ENCODE measurements at places on chromosomes 1 and 21.

- DNase-seq, result no peak
These were observed at the start of gene NLRP3 for GRCh38 chr1:247415423-247416361. TSS of gene NLRP3 (plus strand) at chr1:247416173. CDS start at chr1:247418801, 2,628 bp downstream.

DNA sequence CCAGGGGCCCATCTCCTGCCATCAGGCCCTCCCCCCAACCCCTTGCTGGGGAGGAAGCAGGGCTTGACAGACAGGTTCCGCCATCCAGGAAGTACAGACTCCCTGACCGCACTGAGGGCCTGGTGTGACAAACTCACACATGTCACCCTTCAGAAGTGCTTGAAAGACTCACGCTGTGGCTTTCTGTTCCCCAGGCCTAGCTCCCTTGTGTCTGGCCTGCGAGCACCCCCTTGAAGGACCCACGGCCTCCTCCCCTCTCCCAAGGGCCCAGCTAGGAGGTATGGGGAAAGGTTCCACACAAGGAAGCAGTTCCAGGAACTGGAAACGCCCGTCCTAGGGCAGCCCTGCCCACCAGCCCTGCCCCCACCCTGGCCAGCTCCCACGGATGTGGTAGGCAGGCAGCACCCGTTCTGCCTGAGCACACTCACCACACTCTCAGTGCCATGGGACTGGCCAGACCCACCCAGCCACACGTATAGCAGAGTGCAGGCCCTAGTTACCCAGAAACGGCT, 26.7 kb downstream of the SLC2A1 start:
- peak; percentile 92 for DNase-seq

DNA sequence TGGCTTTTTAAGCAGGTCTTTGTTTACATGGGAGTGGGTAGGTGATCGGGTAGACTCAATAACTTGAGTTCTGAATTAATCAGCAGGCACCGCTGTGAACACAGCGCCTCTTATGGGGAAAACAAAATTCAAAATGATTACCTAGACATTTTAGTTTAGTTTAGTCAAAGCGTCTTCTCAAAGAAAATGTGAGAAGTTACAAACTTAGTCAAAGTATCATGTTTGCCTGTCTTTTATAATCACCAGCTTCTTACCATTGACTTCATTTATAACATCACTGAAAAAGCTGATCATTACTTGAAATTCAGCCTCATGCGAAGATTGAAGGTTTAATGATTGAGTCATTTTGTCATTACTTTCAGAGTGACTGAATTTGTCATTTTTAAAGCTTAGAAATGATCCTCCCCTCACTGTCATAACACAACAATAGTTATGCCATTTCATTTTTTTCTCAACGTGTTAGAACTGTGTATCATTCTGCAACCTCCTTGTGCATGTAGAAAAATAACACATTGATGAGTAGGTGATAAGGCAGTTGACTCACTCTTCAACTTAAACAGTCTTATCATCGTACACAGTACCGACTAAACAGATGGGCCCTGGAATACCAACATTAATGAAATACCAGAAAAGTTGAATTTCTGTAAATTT, 188.5 kb downstream of the NFIA start:
- no peak for DNase-seq

DNA sequence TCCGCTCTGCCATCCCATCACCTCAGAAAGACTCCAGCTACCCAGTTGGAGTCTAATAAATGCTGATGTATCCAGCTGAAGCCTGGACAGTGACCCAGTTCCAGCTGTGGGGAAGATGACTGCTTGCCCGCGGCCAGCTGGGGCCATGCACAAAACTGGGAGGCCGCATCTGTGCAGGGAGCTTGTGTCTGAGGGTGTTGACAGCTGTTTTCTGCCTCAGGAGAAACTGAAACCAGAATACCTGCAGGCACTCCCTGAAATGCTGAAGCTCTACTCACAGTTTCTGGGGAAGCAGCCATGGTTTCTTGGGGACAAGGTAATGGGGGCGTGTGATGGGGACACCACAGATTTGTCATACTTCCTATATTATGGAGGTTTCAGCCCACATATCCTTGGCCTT, 3.2 kb downstream of the GSTM2 start:
- no peak for DNase-seq

GRCh38 chr1:221965252-221965651, 223.4 kb upstream of the DUSP10 start:
- no peak for DNase-seq

DNA sequence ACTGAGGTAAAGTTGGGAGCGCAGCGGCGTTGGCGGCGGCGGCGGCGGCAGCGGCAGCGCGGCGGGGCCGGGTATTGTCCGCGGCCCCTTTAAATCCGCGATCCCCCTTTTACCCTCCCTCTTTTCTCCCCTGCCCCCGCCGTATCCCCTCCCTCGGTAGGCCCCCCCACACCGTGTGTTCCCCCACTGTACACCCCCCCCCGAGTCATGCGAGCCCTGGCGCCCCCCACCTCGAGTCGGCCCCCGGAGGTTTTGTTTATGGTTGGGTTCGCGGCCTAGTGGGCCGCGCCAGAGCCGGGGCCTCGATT, 169 bp downstream of the UBAP2L start:
- DNase-seq, result no peak

DNA sequence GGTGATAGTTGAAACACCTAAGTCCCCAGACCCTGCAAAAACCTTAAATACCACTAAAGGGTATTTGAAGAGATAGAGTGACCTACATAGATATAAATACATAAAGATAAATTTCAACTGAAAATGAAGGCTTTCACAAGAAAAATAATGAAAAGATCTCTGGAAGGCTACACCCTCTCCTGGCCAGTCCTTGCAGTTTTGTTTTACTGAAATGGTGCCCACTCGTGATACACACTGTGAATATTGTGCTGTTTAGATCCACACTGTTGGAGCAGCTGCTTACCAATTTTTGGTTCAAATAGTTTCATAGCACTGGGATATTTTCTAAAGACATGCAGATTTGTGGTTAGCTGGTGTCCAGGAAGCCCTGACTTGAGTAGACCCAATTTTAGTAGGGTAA, 31.5 kb upstream of the RNF187 start:
- no peak for DNase-seq

DNA sequence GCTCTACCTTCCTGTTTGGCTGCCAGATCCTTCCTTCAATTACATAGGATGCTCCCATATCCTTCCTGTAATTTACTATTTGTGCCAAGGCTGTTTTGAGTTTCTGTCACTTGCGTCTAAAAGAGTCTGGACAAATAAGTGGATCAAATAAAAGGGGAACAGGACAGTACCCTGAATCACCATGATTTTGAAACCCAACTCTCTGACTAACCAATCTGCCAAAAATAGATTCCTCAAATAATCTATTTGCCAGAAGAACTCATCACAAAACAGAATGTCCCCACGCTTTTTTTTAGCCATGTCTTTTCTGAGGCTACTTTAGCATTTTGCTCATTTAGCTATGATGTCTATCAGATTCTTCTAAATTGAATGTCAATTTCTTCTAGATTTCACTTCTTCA, 392.6 kb downstream of the NTNG1 start:
- no peak for DNase-seq

DNA sequence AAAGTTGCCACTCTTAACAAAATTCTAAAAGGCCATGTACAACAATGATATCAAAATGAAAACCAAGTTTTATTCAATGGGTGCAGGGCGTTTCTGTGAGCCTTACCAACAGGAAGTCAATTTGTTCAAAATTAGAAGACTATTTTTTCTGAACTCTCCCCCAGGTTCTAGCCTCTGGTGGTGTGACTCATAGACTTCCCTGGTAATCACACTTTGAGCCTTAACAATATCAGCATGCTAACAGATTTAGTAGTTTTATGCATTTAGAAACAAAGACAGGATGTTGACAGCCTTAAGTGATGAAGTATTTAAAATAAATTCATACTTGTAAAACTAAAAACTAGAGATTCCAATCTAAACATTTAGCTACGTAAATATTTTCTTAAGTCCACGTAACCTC, 88.4 kb downstream of the LRRC8C start:
- DNase-seq, result no peak

- DNase-seq, result no peak
These were observed at the start of gene PDE4B for GRCh38 chr1:65792669-65793358. TSS of gene PDE4B (plus strand) at chr1:65792895.

GRCh38 chr1:229432905-229433304, 989 bp downstream of the ACTA1 start:
- DNase-seq, result no peak

GRCh38 chr1:25664357-25665199, 48.0 kb downstream of the MAN1C1 start:
- no peak for DNase-seq

DNA sequence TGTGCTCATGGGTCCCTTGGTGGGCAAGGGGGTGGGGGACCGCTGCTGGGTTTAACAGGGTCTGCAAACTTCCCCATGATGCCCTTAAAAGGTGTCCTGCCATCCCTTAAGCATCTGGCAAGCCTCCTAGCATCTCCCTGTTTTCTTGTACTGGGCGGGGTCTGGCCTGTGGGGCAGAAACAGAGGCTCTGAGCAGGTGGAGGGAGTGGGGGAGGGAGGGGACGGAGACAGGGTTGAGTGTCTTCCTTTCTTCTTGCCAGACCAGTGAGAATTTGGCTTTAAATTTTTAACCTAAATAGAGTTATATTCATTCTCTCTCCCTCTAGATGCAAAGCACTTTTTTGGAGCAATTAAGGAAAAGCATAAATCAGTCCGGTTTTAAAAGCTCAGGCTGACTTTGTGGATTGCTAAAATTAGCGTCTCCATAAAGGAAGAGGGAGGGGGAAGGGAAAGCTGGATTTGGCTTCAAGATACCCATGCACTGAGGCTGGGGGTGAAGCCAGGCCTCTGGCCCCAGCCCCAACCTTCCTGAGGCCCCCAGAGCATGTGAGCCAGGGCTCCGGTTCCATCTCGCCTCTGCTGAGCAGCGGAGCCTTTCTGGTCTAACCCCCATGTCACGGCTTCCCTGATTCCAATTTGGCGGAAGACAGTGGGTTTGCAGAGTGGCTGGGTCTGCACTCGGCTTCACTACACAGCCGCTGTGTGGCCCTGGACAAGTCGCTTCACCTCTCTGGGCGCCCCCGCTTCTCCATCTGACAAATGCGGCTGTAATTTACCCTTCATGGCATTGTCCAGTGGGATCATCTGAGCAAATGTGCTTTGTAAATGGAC, 25.3 kb downstream of the IGSF21 start:
- DNase-seq, result no peak

DNA sequence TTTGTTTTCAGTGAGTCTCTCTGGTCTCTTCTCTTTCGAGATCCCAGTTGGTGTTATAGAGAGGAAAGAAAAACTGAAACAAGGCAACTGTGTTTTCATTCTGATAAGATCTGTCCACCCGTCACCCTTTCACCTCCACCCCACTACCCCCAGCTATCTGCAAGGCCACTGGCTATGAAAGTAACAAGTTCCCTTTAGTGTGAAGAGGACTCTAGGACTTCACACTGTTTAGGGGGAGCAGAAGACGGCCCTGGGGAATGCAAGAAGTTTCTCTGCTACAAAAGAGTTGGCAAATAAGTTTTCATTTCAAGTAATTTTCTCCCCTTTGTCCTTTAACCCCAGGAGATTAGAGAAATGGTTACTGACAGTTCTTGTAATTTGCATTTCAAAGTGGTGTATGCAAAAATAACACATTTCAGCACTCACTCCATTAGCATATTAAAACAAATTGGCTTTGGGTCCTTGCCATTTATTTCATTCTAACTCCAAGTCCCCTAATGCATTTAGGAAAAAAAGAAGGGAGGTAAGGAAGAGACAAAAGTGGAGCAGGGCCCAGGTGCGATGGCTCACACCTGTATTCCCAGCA, 79.6 kb upstream of the PPM1J start:
- DNase-seq, result no peak

- no peak for DNase-seq
These were observed 304.5 kb downstream of the TTLL7 start for GRCh38 chr1:83694449-83694848.

- DNase-seq, result no peak
These were observed 13.1 kb downstream of the PTPN22 start for GRCh38 chr1:113858418-113858817.

GRCh38 chr1:184181044-184181443, 129.5 kb downstream of the TSEN15 start:
- DNase-seq, result no peak

DNA sequence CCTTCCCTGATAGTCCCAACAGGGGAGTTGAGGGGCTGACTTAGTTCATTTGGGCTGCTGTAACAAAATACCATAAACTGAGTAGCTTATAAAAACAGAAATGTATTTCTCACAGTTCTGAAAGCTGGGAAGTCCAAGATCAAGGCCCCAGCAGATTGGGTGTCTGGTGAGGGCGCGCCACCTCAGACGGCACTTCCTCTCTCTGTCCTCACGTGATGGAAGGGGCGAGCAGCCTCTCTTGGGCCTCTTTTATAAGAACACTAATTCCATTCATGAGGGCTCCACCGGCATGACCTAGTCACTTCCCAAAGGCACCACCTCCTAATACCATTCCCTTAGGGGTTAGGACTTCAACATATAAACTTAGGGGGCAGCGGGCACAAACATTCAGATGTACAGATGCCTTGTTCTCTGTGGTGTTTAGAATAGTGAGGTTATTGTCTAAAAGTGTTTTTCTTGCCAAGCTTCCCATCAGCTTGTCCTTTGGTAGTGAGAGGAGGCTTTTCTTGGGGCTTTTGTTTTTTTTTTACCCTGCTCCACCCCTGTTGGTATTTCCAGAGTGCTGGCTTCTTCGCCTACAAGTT, 20.3 kb downstream of the NIPAL3 start:
- no peak for DNase-seq

GRCh38 chr1:177464686-177465085, 293.9 kb downstream of the BRINP2 start:
- DNase-seq, result no peak

- DNase-seq, result no peak
These were observed 3.6 kb upstream of the NUP210L start for GRCh38 chr1:154158307-154159125.

- DNase-seq, result no peak
These were observed 16.0 kb downstream of the SLC26A9 start for GRCh38 chr1:205927247-205927646.

GRCh38 chr1:16078925-16079656, 5.6 kb upstream of the FAM131C start:
- peak; percentile 60 for DNase-seq

DNA sequence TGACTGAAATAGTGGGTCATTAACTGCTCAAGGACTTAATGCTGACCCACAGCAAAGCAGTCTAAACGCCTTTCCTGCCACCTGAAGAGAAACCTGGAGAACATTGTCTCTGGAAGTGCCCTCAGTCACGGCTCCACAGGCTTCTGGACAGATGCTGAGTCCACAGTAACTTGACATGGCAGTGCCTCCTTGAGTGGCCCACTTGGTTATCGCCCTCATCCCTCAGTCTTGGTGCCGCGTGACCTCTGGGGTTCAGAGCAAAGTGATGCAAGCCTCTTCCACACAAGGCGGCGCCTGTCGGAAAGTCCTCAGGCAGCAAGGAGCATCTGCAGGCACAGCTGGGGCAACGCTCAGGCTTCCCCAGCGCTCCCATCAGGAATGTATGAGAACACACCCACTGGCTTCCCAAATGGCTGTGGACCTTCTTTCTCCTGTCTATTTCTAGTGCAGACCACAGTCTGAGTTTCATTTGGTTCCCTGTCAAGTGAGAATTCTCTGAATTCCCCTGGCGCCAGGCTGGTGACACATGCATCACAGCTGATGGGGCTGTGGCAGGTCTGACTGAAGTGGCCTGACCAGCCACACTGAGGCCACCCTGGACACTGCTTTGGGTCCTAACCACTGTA, 13.0 kb upstream of the ANGPTL7 start:
- DNase-seq, result no peak

- DNase-seq, result peak; percentile 44
These were observed at the start of gene RUNX1 for GRCh38 chr21:35048706-35049617. TSS of gene RUNX1 (minus strand) at chr21:35049302.

All from GM18507 (cell line).